ENCODE measurements at places on chromosomes 4 and X. TPM values are rescaled to one million over a fixed set of nuclear protein-coding genes. Genes with fewer than 3 reads are reported as not detected.

- DNase-seq, result no peak
Measured at GRCh38 chr4:113593400-113594230, 167.9 kb downstream of the CAMK2D start.

DNA sequence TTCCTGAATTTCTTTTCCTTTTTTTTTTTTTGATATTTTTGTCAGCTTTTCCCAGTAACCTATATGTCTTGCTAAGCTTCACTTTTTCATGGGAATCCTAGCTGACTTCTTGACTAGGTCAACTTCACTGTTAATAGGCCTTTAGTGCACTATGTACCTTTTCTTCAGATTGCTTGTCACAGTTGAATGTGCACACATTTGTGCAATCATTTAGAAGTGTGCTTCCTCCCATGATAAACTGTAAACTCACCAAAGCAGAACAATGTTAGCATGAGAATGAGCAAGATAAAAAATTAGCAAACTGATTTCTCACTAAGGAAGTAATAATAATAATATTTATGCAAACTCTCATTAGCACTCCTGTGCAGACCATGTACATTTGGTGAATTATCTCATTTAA lies 173.2 kb downstream of the PABPC4L start:
- no peak for DNase-seq

DNA sequence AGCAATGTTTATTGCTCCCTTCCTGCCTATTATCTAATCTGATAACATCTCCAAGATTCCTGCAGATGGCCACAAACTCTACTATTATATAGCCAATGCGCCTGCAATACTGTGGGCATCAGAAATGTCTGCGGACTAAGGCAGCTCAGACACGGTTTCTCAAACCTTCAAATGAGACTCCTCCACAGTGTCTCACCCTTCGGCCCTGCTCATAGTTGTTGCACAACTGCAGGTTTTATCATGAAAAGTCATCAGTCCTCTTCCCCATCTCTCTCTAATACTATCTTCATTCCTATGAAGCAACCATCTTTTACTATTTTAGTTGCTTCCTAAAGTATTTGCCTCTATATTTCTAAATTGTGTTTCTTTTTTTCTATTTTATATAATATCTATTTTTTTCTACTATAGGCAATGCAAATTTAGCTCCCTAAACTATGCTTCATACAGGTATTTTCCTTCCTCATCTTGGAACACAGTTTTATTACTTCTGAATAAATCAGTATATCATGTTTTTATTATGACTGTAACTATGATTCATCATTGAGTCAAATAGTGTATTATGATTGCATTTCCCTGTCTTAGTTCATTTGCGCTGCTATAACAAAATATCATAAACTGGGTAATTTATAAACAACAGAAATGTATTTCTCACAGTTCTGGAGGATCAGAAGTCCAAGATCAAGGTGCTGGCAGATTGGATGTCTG lies 129.7 kb upstream of the EDNRA start:
- DNase-seq, result no peak

GRCh38 chrX:132488180-132488705 lies 595 bp downstream of the MBNL3 start:
- DNase-seq, result peak; percentile 42

GRCh38 chrX:40908026-40908425 lies 172.7 kb upstream of the MED14 start:
- DNase-seq, result peak; percentile 42

DNA sequence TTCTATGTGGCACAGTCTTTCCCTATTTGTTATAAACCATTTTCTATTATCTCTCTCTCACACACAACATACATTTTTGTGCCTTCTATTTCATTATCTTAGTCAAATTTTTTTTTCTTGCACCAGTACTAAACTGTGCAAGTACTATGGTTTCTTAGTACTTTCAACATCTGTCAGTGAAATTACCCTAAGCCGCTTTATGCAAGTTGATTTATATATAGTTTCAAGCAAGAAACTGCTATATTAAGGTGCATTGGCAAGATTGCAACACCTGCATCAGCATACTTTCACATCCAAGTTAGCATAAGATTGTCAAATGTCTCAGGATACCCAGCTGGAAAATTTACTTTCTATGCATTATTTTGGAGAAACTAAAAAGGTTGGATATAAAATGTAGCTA lies 180.2 kb upstream of the FSTL5 start:
- no peak for DNase-seq

VCX3A gene
- 1.4 TPM for total RNA-seq

COX7B2 gene
- total RNA-seq, result 55.2 TPM

CCNB3 gene
- 0.40 TPM for total RNA-seq

DNA sequence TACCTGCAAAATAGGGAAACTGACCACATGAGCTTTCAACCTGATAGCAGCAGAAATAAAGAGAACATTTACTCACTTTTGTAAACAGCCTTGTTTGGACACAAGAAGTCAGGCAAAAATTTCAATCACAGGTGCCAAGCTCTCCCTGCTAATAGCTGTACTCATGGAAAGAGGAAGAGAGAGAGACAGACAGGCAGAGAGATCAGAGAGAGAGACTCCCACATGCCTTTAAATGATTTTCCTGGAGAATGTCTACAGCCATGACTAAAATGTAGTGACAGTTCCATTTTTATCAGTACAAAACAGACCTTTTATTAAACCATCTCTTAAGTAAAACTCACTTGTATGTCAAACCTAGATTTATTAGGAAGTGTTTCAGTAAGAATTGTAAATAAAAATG lies 752.9 kb downstream of the TRAM1L1 start:
- no peak for DNase-seq

GRCh38 chr4:47705326-47705981 lies 132.4 kb downstream of the CORIN start:
- peak; percentile 11 for DNase-seq

ARMCX4 gene
- 0.54 TPM for total RNA-seq

ARMCX2 gene
- 64.4 TPM for total RNA-seq

PRKG2 gene
- total RNA-seq, result 0.63 TPM

CSAG3 gene
- 2.2 TPM for total RNA-seq

SMR3B gene
- not detected for total RNA-seq

DNA sequence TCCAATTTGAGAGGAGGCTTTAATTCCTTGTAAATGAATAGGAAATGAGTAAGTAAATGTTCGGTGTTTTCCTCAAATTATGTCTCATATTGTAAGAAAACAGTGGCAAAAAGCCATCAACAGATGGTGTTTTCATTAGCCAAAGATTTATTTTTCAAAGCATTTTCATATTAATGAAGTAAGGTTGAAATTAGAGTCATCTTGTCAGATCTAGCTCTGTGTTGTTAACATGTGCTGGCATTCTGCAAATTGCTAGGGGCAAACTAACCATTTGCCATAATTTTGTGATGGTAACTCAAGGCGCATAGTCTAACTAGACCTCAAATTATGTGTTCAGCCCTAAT lies 24.7 kb downstream of the MID2 start:
- no peak for DNase-seq

TMPRSS11A gene
- total RNA-seq, result not detected

RRH gene
- total RNA-seq, result not detected

DNA sequence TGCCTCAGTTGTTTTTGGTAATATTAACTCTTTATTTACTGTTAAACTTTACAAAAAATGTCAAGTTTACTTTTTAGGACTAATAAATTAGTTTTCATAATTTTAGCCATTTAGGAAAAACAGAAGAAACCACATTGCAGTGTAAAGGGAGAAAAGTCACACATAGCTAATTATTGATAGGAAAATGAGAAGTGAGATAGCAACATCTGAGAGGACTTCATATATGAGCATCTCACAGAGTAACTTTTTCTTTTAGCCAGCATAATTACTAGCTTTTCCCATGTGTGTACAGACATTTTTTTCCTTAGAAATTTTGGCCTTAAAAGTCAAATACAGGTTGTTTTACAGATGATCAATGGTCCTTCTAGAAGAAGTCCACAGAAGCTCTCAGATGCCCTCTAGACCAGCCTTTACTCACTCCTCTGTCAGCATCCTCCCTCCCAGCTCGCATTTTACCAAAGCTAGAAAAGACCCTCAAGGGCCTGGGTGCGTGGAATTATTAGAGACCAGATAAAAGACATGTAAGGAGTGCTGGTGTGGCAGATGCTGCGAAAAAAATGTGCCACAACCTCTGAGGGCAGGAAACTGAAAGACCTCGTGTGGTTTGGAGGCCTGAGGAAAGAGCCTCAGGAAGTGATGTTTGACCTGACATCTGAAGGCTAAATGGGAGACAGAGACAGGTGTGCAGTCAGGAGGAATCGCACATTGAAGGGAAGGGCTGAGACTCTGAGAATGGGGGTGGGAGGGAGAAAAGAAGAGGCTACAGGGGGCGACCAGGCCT lies 156.9 kb downstream of the CBR4 start:
- no peak for DNase-seq

GRCh38 chr4:158350161-158350560 lies 139.9 kb downstream of the TMEM144 start:
- no peak for DNase-seq

DNA sequence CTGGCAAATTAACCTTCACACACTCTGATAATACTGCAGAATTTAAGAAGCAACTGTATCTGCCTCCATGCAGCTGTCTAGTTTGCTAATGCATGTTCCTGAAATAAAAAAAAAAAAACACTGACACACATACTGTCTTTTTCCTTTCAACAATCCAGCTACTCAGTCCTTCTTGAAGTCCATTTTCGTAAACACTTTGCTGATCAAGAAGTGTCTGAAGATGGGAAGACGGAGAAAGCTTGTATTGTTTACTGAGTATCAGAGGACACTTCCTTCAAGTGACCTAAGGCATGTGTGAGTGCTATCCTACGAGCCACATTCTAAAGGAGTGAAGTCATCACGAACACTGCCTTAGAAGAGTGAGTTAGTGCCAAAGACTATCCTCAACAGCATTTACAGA lies 82.6 kb downstream of the LUZP4 start:
- peak; percentile 56 for DNase-seq

DNA sequence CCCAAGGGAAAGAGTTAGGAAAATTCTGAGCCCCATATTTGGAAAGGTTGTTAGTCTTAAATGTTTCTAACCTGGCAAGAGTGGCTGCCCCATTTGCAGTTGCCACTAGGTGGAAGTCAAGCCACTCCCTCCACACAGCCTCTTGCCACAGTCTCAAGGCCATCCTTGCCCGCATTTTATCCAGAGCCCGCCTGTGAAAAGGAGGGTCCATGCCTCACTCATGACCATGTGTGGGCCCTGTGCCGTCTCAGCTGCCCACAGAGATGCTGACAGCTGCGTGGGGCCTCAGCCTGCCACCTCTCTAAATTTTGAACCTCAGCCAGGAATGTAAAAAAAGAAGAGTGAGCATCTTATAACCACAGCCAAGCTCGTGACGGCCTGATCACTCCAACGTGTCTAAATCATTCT lies 201.5 kb upstream of the FAM241A start:
- peak; percentile 44 for DNase-seq

GRCh38 chrX:120750381-120750780 lies 120.5 kb upstream of the C1GALT1C1 start:
- DNase-seq, result no peak

- DNase-seq, result no peak
Measured at GRCh38 chrX:86809651-86810050, 661.4 kb downstream of the DACH2 start.

MAGEC3 gene
- not detected for total RNA-seq

- no peak for DNase-seq
Measured at GRCh38 chrX:97119474-97120109, 235.9 kb downstream of the RPA4 start.

- DNase-seq, result no peak
Measured at GRCh38 chrX:53422861-53423306, at the start of gene RIBC1. TSS of gene RIBC1 (plus strand) at chrX:53422873. CDS start at chrX:53426277, 3,404 bp downstream.

- DNase-seq, result no peak
Measured at GRCh38 chr4:148704291-148704690, 262.1 kb upstream of the NR3C2 start.

DNA sequence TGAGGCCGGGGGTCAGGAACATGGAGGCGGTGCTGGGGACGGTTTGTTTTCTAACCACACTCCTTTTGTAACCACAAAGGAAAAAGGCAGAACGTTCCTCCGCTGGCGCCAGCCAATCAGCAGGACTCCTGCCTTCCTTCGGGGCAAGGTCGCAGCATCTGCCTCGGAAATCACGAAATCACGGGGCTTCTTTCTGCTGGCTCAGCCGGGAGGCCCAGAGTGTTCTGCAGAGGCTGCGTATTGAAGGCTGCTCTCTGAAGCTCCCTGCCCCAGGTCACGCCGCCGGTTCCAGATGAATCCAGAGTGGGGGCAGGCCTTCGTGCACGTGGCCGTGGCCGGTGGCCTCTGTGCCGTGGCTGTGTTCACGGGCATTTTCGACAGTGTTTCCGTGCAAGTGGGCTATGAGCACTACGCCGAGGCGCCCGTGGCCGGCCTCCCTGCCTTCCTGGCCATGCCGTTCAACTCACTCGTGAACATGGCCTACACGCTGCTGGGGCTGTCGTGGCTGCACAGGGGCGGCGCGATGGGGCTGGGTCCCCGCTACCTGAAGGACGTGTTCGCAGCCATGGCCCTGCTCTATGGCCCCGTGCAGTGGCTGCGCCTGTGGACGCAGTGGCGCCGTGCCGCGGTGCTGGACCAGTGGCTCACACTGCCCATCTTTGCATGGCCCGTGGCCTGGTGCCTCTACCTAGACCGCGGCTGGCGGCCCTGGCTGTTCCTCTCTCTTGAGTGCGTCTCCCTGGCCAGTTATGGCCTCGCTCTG lies 9.4 kb downstream of the TMEM187 start:
- DNase-seq, result no peak

VCX gene
- total RNA-seq, result 3.8 TPM

NCAPG gene
- 99.9 TPM for total RNA-seq

DNA sequence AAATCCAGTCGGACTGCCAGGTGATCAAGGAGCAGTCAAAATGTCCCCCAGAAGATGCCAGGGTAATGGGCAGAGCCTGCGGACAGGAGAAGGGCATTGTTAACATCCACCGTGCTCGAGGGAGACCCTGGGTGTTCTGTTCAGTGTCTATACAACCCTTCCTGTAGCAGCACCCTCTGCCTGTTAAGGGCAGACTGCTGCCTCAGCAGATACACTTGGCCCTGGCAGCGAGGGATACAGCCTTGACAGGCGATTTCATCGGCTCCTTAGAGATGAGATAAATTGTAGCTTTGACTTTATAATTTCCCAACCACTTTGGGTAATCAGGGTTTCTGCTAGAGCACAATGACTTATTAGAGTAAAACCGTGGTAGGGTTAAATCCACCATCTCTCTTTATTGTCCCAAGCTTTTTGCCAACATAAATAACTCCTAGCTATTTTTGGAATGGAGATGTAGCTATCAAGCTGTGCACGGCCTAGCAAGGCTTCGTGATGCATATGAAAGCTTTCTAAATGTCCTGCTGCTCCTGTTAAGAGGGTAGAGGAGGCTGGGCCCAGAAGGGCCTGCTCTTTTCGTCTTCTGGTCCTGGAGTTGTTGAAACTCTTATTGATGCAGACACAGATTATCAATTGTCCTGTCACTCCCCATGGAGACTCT lies 195.9 kb downstream of the CPEB2 start:
- no peak for DNase-seq

DNA sequence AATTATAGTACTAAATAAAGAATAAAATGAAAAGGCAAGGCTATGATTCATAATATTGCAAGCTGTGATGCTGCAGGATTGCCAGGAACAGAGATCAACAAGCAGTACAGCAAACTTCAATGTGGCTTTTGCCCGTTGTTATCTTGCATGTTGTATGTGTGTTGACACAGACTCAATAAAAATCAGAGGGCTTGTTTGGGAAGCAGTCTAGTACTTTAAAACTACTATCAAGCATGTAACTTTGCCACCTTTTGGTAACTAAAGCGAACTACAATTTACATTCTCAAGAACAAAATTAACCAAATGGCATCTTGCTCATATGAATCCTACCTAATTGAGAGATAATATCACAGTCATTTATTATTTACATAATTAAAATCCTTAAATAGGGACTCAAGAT lies 79.8 kb upstream of the GPM6A start:
- no peak for DNase-seq

GRCh38 chr4:149031399-149031798 lies 589.2 kb upstream of the NR3C2 start:
- no peak for DNase-seq

Measured in Daoy (cell line).